ENCODE measurements at places on chromosomes 4 and X. TPM values are rescaled to one million over a fixed set of nuclear protein-coding genes. Genes with fewer than 3 reads are reported as not detected.

Gene CXorf49
- total RNA-seq = not detected

- DNase-seq = no peak
Observed at GRCh38 chr4:2598511-2599303, 62.3 kb downstream of the FAM193A start.

- no peak for DNase-seq
Observed at GRCh38 chrX:134948333-134949241, 42.2 kb upstream of the SMIM10 start.

DNA sequence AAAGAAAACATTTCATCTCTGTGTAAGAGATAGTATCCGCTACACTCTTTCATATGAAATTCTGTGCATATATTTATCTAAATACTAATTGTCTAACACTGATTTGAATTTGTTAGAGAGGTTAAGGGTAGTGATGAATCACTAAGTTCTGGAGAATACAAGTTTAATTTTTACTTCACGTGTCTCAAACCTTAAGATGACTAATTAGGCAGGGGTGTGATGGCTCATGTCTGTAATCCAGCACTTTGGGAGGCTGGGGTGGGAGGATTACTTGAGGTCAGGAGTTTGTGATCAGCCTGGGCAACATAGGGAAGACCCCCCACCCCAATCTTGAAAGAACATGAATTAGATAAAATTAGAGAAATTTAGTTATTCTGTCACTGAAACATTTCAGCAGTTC lies 2241.9 kb downstream of the PCDH7 start:
- no peak for DNase-seq

DNA sequence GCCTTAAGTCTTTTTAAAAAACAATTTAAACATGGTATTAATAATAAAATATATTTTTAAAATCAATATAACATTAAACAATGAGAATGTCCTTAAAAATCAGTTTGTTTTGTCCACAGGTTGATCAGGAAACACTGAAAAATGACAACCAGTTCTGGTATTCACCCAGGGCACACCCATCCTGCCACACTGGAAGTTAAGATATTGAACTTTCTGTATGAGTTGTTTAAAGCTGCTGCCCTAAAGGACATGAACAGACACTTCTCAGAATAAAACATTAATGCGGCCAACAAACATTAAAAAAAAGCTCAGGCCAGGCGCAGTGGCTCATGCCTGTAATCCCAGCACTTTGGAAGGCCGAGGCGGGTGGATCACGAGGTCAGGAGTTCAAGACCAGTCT lies 15.0 kb upstream of the HOPX start:
- no peak for DNase-seq

DNA sequence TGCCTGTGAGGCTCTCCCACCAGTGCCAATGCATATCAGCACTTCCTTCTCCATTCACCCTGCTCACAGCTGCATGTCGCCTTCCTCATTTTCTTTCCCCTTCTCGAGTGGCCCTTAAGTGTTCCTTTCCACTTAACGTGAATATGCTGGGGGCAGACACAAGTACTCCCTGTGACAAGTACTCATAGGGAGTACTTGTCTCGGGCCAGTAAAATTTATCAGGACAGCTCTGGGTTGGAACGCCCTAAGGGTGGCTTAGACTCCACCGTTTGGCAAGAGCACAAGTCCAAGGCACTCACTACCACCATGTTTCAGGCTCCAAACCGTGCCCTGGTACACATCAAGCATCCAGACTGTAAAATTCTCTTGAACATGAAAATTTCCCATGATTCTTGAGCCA lies 3.9 kb upstream of the LDOC1 start:
- DNase-seq = no peak

- no peak for DNase-seq
Observed at GRCh38 chrX:103356130-103356798, at the start of gene TCEAL9. Gene TCEAL9, plus strand, starts transcription at chrX:103356506. Its CDS starts 1,179 bp downstream, at chrX:103357685.

GRCh38 chrX:791479-792034 lies 161.0 kb downstream of the SHOX start:
- DNase-seq = no peak

DNA sequence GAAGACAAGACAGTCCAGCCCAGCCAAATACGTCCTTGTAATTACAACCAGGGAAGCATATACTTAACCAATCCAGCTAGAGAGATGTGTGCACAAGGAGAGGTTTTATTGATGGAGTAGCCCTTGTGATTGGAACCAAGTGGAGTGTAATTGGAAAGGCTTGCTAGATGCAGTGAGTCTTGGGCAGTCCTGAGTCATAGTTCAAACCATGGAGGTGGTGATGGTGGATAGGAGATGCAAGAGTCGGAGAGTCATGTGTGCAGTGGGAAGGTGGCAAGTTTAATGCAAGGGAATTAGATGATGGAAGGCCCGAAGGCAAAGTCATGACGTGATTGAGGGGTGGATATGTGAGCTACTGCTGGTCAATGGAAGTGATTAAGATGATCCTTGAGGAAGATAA lies 63.7 kb downstream of the PHEX start:
- no peak for DNase-seq

GRCh38 chr4:14111730-14112181 lies 484.2 kb upstream of the BOD1L1 start:
- DNase-seq = no peak

- DNase-seq = no peak
Observed at GRCh38 chrX:25600776-25601175, 537.4 kb upstream of the MAGEB18 start.

DNA sequence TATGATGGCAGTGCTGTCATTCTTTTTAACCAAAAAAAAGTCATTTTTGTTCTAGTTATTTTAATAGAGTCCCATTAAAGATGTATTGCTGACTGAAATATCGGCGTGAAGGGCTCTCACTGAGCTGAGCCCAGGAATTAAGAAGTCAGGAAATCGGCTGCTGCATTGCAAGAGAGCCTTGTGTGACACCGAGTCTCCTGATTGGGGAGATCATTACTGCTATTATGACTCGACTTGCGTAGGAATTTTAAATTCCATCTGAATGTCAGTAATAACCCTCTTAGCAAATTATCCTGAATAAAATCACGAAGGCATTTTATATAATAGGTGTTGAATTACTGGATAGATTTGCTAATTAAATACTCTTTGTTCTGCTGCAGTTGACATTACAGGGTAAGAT lies 111.5 kb downstream of the POLA1 start:
- no peak for DNase-seq

GRCh38 chr4:110671679-110672078 lies 48.8 kb upstream of the PITX2 start:
- no peak for DNase-seq

Gene FGF13
- total RNA-seq = 13.4 TPM

- no peak for DNase-seq
Observed at GRCh38 chr4:180852738-180853137, 1390.5 kb upstream of the TENM3 start.

DNA sequence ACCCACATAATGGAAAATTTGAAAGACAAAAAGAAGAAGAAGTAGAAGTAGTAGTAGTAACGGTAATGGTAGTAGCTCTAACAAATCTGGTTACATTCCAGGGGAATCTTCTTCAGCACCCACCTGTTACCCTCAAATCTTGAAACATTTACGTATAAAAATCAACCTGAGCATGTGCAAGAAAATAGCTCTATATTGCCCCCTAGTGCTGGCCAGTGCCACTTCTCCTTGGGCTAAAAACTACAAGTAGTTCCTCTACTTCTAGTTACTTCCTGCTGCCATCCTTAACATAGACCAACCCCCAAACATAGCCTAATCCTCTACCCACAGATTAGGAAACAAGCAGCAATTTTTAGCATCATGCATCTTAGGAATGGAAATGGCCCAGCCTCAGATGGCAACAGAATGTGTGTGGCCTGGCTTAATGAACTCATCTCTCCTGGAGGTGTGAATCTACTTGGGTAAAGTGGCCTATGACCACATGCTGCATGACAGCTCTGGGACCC lies 3.1 kb downstream of the PDGFC start:
- DNase-seq = peak; percentile 68

Gene SMR3B
- total RNA-seq = not detected

Gene LGI2
- 1.1 TPM for total RNA-seq

Gene CSAG2
- total RNA-seq = 0.40 TPM

Gene ADH7
- 0.83 TPM for total RNA-seq

- no peak for DNase-seq
Observed at GRCh38 chr4:10753336-10753735, 68.8 kb upstream of the CLNK start.

Gene WDR13
- 80.2 TPM for total RNA-seq

GRCh38 chrX:116657071-116657470 lies 194.3 kb upstream of the CT83 start:
- no peak for DNase-seq

Gene GIMD1
- not detected for total RNA-seq

DNA sequence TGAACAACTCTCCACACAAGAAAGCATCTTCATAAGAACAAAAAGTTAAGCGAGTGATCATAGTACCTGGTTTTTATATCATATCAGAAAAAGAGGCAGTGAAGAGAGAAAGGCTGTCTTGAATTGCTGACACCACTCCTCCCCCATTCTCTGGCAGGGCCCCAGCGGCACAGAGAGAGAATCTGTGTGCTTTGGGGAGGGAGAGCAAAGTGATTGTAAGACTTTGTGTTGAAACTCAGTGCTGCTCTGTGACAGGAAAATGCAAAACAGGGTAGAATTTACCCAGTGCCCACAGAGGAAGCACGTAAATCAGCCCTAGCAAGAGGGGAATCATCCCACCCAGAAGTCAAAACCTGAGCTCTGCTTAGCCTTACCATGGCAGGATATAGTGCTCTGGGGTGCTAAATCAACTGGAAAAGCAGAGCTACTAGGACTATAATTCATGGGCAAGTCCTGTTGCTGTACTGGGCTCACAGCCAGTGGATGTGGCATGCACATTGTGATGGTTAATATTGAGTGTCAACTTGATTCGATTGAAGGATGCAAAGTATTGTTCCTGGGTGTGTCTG lies 174.6 kb downstream of the PRR32 start:
- DNase-seq = no peak

- DNase-seq = no peak
Observed at GRCh38 chr4:64889906-64890610, 480.8 kb upstream of the TECRL start.

DNA sequence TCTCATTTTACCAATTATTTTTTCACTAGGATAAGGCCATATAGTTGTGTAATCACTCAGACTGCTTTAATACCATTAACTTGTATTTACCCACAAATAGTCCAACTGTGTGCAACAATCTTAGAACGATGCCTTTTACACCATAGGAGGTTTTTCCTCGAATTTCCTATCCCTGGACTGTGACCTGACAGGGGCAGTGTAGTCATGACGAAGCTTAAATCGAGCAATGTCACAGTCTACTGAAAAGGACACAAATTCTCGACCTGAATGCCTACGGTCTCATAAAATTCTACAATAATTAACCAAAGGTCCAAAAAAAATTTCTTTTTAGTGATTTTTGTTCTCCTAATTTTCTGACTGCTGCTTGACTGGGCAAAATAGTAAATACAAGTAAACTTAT lies 208.9 kb downstream of the ADAMTS3 start:
- no peak for DNase-seq

Gene SLC2A9
- 2.5 TPM for total RNA-seq

- no peak for DNase-seq
Observed at GRCh38 chr4:80446664-80447063, 111.1 kb downstream of the CFAP299 start.

DNA sequence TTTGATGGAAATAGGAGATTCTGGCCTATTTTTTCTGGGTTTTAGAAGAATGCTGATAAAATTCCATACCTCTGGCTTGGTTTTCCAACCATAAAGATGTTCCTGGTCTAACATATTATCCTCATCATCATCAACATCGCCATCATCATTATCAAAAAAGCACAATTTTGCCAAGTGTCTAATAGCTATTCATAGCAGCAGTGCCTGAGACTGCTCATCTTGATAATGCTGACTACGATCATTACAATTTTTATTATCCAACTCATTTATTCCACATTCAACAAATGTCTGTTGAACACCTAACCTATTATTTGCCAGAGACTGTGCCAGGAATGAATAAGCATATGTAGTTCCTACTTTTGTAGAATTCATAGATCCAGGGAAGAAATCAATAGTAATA lies 303.5 kb upstream of the GATB start:
- no peak for DNase-seq

DNA sequence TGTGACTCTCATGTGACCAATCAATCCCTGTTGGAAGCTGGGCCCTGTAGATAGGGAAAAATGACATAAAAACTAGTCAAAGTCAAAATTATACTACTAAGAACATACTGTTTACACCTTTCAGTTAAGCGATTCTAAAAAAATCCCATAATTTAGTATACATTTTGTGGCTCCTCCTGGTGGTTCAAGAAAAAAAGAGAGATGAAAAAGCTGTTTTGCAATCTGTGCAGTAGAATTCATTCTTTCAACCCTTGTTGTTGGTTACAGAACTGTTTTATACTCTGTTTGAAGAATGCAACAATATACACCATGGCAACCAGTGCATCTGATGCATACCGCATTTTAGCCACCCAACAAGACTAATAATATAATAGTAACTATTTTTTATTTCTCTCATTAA lies 66.8 kb upstream of the ANK2 start:
- no peak for DNase-seq

DNA sequence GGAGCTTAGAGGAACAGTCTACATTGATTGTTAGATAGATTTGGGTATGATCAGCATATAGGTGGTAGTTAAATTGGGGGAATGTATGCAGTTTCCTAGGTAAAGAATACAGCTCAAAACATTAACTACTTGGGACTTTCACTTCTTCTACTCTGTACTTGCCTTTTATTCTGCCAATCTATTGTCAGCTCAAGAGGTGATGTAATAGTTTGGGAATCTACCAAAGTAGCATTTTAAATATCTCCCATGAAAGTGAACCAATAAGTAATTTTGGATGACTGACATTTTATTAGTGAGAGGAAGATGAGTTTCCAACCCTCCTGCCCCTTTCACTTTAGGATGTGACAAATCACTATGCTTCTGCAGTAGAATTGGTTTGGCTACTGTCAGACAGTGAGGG lies 43.4 kb downstream of the NUDT6 start:
- DNase-seq = no peak

Gene TRMT44
- total RNA-seq = 33.5 TPM

DNA sequence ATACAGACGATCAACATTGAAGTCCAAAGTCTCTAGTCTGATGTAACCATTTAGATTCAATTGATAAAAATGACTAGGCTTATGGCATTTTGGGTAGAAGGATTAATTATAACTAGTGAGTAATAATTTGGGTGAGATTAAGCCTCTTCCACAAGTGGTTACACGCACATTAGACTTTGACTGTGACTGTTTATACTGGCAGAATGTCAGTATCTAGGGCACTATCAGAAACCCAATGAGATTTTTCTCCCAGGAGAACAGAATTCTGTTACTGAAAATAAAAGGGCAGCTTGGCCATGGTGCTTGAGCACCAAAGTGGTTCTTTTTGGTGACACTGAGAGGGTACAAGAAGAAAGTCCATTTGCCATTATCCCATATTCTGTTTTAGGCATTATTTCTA lies 3.3 kb downstream of the PLS3 start:
- no peak for DNase-seq

- peak; percentile 49 for DNase-seq
Observed at GRCh38 chr4:3401436-3402171, 40.2 kb upstream of the HGFAC start.

All from type B pancreatic cell (in vitro differentiated cells).